ENCODE measurements at places on chromosomes 13 and 19. TPM values are rescaled to one million over a fixed set of nuclear protein-coding genes. Genes with fewer than 3 reads are reported as not detected.

Gene TEX101
- total RNA-seq: not detected

Gene B3GNT8
- 4.9 TPM for total RNA-seq

Gene CGB7
- 26.5 TPM for total RNA-seq

Gene ZNF324
- total RNA-seq: 12.6 TPM

Gene ELANE
- not detected for total RNA-seq

Gene SLC10A2
- total RNA-seq: not detected

Gene NLRP4
- total RNA-seq: not detected

Gene PEAK3
- total RNA-seq: 0.11 TPM

Gene ADGRE3
- not detected for total RNA-seq

Gene KLK15
- not detected for total RNA-seq

Gene CLIP3
- total RNA-seq: 59.0 TPM

Gene F10
- total RNA-seq: 12.1 TPM

Gene HCN2
- 1.5 TPM for total RNA-seq

Gene LRRC8E
- 4.3 TPM for total RNA-seq

Gene FCER2
- total RNA-seq: not detected

Gene FLT3LG
- 2.4 TPM for total RNA-seq

Gene MEDAG
- 7.5 TPM for total RNA-seq

Gene PSPC1
- total RNA-seq: 85.1 TPM

Gene RAB3A
- total RNA-seq: 6.7 TPM

Gene NPAS1
- 3.9 TPM for total RNA-seq

Gene PEG3
- not detected for total RNA-seq

Gene NAPSA
- 2.4 TPM for total RNA-seq

Gene CD22
- 56.3 TPM for total RNA-seq

Gene RASGRP4
- total RNA-seq: 1.1 TPM

Gene IZUMO4
- 14.4 TPM for total RNA-seq

Gene ZNF536
- 9.2 TPM for total RNA-seq

Gene SCN1B
- total RNA-seq: 2.8 TPM

Gene NCR1
- total RNA-seq: not detected

Gene ZNF44
- 15.3 TPM for total RNA-seq

Gene RRAS
- 26.9 TPM for total RNA-seq

Gene ADPRHL1
- total RNA-seq: 4.2 TPM

Gene SHC2
- total RNA-seq: 91.0 TPM

Gene PLVAP
- 0.94 TPM for total RNA-seq

Gene PTH2
- total RNA-seq: not detected

Gene LYPD5
- total RNA-seq: 0.33 TPM

Gene CEACAM16
- not detected for total RNA-seq

Gene LGALS7B
- not detected for total RNA-seq

Gene PRSS57
- total RNA-seq: not detected

Gene LILRA1
- not detected for total RNA-seq

Gene URAD
- total RNA-seq: not detected

Gene ANGPTL8
- 0.25 TPM for total RNA-seq

Gene SHISA7
- 0.04 TPM for total RNA-seq

Gene FOSB
- total RNA-seq: 287 TPM

Gene ZNF235
- 14.0 TPM for total RNA-seq

Gene KLK3
- not detected for total RNA-seq

Gene HOMER3
- total RNA-seq: 53.7 TPM

Gene GRK1
- 0.41 TPM for total RNA-seq
